ENCODE measurements at places on chromosomes 5 and 9.

DNA sequence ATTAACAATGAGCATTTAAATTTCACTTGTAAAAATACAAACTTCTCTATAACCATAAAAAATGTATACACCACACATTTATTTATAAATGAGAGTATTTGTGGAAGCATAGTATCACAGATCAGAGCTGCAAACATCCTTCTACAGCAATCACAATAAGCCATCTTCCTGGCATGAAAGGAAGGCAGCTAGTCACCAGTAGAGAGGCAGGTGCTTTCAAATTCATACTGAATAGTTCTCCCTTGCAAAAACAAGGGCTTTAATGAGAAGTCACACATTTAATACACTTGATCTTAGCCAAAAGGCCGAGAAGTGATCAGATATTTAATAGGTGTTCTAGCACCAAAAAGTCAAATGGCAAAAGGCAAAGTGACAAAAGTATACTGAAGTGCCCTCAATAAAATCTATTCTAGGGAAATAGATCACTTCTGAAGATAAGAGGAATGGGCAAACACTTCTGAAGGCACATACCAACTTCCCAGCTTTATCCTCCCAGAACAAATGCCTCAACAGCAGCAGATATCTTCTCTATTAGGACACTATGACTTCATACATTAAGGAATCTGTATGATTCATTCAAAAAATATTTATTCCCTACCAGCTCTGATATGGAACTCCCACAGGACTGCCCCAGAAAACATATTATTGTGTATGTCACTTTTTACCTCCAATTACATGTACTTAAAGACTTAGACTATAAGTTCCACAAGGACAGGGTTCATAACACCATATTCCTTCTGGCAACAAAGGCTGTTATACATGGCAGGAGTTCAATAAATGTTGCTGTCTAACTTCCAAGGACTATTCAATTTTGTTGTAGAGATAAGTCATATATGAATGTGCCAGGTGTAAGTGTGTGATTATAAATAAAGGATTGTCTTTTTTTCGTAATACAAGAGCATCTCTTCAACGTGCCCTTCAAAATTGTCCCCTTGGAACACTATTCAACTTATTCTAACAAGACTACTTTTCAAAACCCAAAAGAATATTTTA lies 31.7 kb downstream of the MAPKAP1 start:
- DNase-seq: no peak

- no peak for DNase-seq
Observed at GRCh38 chr5:133825631-133826289, 142.7 kb downstream of the C5orf15 start.

DNA sequence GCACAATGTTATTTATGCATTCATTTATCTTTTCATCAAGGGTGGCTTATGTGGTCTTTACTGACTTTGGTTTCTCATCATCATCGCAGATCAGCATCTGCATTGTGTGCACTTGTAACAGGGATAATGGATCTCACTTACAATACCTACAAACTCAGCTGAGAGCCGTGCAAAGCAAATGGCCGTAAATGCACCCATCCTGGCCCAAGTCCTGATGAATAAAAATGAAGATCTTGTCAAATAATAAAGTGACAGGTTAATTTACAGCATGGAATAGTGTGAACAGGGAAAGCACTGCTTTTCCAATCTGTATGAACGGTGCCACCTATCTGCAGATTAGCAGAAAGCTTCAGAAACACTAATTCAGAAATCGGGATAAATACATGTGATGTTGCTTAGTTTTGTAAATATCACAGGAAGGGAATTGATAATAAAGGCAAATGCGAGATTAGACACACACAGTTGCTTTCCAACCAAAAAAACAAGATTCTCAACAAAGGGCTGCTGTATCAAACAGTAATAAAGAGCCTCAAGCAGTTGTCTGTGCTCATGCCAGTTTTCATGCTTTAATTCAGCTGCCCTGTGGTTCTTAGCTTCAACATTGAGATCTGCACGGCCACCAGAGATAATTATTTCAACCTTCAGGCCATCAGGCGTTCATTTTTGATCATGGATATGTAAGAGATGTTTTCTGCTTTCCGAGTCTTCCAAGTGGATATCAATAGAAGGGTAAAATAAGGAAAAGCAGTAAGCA lies 153.4 kb upstream of the POU5F2 start:
- DNase-seq: no peak

GRCh38 chr5:1760231-1760630 lies 39.4 kb downstream of the MRPL36 start:
- no peak for DNase-seq

DNA sequence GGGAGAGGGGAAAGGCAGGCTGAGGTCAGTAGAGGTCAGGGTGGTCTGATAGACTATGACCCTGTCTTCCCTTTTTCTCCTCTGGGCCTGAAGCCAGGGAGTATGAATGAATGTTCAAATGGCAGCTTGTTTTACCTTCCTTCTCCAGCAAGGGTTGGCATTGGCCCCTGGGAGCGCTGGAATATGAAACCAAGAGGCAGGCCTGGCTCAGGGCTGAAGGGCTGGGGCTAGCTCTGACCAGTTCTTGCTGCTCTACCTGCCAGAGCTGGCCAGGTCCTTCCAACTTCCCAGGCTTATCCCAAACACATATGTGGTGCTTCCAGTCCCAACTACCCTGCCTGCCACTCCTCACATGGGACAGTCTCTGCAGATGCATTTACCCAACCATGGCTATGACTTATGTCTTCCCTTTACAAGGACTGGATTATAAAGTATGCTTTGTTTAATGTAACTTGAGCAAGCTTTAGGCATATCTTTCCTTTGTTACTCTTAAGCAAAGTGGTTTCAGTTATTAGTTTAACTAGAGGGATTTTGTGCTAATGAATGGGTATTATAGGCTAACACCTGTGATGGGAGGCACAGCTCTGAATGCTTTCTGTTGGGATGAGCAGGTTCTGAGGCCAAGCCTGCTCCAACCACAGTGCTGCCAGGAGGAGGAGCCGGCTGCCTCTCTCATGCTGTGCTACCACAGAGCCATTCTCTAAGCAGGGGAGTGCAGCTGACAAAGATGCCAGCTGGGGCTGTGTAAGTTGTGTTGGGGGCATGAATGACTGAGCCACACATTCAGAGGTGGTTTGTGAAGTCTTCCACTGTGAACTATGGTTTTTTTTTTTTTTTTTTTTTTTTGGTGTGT lies 6.1 kb downstream of the CCNI2 start:
- no peak for DNase-seq

GRCh38 chr5:64505769-64506566 lies at the start of gene RGS7BP:
TSS of gene RGS7BP (plus strand) at chr5:64506015. CDS start at chr5:64506625, 610 bp downstream.
- DNase-seq: no peak

DNA sequence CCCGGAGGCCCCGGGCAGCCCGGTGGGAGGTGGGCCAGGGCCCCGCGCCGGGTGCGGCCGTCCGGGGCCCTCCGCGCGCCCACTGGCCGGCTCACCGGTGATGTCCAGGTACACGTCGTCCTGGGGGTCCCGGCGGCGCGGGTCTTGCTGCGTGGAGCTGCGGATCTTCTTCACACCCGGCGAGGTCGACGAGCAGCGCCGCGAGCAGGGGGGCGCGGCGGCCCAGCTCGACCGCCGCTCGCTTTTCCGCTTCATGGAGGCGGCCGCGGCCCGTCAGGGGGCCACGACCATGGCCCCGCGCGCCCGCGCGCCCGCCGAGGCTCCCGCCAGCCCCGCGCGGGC lies 548 bp downstream of the CDC14B start:
- DNase-seq: no peak

DNA sequence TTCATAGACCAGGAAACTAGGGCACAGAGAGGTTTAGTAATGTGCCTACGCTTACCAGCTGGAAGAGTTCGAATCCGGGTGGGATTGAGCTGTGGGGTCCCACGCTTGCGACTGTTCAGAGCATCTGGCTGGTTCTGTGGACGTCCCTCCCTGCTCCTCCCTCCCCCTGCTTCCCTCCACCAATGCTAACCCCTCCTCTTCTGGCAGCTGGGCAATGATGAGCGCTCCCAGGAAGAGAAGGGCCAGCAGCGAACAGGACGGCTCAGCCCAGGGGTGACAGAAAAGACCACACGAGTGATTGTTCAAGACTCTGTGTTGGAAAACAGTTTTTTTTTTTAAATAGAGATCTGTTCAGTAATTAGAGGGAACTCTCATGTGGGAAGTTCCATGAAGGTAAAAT lies 6.9 kb downstream of the FAM163B start:
- no peak for DNase-seq

- no peak for DNase-seq
Observed at GRCh38 chr5:153881687-153882086, 157.0 kb downstream of the FAM114A2 start.

DNA sequence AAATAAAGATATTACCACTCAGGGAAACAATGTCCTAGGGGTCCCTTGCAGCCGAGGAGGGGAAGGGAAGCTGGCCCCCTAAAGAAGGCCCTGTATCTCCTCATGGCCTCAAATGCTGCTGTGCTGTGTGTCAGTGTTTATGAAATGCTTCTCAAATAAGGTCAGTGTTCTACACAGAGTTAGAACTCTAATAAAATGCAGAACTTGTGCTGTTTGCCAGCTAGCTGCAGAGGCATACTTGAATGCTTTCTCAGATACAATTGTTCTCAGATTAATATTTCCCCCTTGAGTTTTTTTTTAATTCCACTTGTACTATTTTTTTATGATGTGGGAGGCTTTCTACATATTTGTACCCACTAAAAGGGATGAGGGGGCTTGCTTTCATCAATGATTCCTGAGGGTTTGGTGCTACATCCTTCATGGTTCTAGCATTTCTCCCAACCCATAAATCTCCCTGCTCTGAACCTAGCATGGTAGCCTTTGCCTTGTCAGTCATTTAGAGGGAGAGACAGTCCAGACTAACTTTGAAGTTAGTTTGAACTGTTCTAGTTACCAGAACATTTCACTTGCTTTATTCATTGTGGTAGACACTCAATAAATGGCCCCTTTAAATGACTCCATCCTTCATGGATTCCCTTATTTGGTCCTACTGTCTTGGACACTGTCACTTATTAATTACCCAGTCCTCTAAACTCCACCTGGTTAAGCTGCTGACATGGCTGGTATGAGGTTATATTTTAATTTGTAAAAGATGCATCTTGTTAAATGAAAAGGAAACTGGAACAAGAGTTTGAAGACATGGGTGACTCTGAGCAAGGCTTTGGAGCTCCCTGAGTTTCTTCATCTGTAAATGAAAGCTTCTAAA lies 12.6 kb downstream of the SLIT3 start:
- DNase-seq: no peak

GRCh38 chr9:128372784-128373183 lies 1.6 kb downstream of the URM1 start:
- DNase-seq: no peak

- no peak for DNase-seq
Observed at GRCh38 chr5:82405161-82405560, 127.0 kb upstream of the RPS23 start.

DNA sequence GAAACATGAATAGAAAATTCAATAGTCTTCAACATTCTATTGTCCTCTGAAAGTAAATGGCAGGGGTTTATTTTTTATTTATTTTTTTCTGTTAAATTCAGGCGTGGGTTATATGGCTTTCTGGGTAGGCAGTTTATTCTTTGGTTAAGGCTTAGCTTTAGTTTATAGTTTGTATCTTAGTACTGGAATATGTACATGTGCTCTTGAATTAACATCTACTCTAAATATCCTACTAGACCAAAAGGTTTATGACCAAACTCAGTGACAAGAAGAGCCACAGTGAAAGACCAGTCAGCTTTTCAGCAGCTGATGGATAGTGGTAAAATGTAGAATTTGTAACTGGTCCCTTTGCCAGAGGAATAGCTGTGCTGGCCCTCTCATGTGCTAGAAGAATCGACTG lies 62.0 kb upstream of the DAB2 start:
- DNase-seq: no peak

DNA sequence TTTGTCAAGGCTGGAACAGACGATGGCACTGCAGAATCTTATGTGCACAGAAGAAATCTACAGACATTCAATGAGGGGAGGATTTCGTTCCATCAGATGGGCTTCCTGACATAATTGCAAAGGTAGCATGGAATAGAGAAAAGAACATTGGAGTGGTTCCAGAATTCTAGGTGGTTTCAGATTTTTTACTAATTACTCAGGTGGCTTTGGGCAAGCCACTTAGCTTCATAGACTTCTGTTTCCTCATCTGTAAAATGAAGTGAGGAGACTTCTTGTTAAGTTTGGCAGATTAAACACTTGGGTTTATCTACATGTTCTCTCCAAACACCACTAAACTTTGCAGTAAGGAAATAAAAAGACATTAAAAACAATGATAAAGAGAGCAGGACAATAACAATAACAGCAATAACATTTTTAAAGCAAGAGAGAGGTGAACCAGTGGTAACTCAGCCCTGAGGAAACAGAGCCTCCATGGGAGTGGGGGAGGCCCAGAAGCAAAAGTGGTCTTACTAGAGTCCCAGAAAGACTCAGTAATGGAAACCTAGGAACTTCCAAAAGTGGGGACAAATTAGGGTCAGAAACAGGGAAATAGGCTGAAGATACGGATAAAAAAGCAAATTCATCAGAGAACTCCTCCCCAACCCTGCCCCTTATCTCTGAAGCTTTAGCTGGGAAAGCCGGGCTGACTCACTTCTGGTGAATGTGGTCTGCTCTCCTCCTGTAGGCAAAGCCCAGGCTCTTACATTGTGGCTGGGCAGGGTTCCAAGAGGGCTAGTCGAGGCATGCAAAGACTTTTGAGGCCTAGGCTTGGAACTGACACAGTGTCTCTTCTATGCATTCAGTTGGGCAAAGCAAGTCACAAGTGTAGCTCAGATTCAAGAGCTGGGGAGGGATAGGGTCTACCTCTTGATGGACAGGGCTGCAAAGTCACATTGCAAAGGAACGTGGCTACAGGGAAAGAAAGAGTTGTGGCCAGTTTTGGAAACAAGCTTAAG lies 11.8 kb upstream of the ACTBL2 start:
- no peak for DNase-seq

DNA sequence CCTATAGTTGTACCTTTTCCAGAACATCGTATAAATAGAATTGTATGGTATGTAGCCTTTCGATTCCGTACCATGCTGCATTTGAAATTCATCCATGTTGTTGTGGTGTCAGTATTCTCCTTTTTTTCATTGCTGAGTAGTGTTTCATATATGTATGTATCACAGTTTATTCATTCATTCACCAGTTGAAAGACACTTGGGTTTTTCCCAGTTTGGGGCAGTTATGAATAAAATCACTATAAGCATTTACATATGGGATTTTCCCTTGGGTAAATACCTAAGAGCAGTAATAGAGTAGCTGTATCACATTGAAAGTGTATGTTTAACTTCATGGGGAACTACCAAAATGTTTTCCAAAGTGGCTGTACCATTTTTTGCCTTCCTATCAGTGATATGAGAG lies 16.1 kb upstream of the FKTN start:
- DNase-seq: no peak

GRCh38 chr9:89718651-89719050 lies 113.8 kb downstream of the GADD45G start:
- DNase-seq: no peak

DNA sequence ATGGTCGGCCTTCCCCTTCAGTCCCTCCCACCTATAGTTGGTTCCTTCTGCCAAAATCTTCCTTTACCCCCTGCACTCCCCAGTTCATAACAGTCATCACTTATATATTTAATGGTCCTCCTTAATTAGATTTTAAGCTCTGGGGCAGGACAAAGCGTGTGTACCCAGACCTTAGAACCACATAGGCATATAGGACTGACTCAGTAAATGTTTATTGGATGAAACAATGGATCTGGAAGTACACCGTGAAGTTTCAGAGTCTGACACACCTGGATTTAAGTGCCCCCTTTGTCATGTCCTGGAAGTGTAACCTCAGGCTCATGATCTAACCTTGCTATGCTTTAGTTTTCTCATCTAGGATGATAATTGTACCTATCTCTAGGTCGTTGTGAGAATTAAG lies 32.0 kb downstream of the STARD4 start:
- no peak for DNase-seq

GRCh38 chr5:59709846-59710245 lies 183.7 kb downstream of the PDE4D start:
- no peak for DNase-seq

GRCh38 chr5:124605541-124605940 lies 140.9 kb downstream of the ZNF608 start:
- no peak for DNase-seq
